Inflammatory macrophage treated with lipopolysaccharide for 4 hours (primary cell): ENCODE measurements at places on chromosomes 7 and 10.

GRCh38 chr7:14389595-14389994, 400.1 kb upstream of the ETV1 start:
- no peak for DNase-seq

DNA sequence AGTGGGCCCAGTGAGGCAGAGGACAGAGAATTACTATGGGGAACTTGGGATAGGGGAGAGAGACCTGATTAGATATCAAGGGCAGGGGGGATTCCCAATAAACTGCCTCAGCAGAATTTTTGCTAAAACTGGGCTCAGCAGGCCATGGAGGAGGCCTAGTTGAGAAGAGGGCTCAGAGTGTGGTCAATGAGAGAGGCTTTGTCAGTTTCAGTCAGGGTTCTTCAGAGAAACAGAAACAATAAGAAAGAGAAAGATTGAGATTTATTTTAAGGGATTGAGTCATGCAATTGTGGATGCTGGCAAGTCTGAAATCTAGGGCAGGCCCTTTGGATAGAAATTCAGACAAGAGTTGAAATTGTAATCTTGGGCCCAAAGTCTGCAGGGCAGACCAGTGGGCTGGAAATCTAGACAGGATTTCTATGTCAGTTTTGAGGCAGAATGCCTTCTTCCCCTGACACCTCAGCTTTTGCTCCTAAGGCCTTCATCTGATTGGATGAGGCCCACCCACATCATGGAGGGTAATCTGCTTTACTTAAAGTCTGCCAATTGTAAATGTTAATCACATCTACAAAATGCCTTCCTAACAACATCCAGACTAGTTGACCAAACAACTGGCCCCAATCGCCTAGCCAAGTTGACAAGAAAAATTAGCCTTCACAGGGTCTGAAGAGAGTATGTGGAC, 33.5 kb upstream of the CCSER2 start:
- DNase-seq = peak; percentile 64

GRCh38 chr10:132942101-132943057, at the start of gene CFAP46:
TSS of gene CFAP46 (minus strand) at chr10:132942570. CDS start at chr10:132942484, 86 bp downstream.
- DNase-seq = peak; percentile 30

GRCh38 chr7:148982654-148983199, 45.6 kb downstream of the PDIA4 start:
- DNase-seq = peak; percentile 34

- DNase-seq = no peak
Measured at GRCh38 chr7:45897042-45897690, 8.9 kb downstream of the IGFBP1 start.

DNA sequence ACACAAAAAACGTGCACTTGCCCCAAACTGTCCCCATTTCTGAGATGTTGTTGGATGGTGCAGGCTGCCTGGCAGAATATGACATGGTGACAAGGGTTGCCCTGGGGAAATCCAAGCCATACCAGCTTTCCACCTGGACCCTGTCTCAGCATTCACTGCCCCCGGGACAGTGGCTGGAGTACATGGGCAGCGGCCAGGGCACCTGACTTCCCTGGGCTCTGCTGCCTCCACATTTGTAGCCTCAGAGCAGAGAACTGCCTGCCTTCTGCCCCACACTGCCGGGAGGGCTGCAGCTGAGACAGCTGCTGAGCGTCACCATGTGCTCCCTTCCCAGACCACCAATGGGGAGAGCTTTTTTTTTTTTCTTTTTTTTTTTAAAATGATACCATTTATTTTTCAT, 222.9 kb upstream of the ZNF32 start:
- DNase-seq = no peak

DNA sequence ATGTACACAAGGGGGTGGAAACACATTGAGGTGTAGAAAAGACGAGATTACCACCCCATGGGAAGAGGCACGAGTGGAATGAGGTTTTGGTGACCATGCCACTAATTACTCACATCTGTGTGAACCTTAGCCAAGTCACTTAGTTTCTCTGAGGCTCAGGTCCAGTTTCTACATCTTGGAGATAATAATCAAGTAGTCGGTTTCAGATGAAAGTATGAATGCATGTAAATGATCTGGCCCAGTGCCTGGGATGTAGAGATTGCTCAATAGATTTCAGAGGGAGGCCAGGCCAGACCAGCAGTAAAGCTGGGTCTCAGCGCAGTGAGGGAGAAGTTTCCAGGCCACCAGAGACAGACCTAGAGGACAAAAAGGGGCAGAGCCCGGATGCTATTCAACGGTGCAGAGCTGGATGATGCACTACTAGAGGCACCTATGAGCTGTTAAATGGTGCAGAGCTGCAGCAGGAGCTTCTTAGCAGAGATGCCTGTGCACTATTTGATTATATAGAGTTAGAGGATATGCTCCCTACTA, 725.1 kb downstream of the GRID1 start:
- no peak for DNase-seq

DNA sequence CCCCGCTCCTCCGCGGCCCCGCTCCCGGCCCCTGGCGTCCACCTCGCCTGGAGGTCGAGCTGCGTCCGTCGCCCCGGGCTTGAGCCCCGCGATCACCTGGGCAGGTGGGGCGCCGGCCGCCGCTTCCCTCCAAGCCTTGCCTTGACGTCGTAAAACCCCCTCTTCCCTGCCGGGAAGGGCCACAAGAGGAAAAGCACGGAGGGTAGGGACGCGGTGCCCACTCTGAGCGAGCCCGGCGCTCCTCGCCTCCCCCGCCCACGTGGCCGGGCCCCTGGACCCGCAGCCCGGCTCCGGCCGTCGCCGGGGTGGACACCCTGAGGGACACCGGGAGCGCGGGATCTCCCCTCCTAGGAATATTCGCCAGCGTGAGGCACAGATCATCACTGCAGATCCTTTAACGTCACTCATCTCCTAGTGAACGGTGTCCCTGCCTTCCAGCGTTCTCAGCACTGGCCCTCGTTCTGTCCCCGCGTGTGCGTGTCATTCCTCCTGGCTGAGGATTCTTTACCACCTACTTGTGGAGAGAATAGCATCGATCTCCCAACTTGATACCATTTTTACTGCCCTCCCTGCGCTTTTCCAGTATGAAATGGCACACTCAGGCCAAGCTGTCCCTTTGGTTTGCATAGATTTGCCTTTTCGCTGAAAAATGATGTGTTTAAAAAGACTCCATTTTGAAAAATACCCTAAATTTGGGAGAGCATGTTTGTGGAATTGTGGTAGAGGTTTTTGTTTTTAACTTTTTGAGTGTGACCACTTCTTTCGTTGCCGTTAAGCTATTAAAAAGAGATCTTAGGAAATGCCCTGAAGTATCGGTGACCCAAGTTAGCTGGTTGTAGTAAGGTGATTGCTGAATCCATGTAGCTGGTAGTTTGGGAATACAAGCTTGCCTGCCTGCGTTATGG, 649 bp downstream of the ACTR3B start:
- DNase-seq = peak; percentile 24

DNA sequence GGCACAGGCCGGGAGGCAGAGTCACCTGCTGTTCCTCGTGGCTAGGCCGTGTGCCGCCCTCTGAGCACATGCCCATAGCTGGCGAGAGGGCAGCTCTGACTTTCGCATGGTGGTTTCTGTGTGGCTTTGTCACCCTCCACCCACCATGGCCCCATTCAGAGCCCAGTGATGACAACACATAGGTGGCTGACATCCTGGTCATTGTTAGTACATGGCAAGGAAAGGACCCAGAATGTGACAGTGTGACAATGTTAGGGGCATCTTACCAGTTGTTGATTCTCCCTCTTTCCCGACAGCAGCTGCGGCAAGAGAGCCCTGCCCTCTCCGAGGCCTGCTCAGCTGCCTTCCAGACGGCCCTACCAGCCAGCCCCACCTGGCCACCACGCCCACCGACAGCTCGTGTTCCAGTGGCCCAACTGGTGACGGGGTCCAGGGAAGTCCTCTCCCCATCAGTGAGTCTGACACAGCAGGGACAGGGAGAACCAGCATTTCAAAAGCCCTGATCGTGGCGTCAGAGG, 52.2 kb downstream of the ZNF467 start:
- no peak for DNase-seq

DNA sequence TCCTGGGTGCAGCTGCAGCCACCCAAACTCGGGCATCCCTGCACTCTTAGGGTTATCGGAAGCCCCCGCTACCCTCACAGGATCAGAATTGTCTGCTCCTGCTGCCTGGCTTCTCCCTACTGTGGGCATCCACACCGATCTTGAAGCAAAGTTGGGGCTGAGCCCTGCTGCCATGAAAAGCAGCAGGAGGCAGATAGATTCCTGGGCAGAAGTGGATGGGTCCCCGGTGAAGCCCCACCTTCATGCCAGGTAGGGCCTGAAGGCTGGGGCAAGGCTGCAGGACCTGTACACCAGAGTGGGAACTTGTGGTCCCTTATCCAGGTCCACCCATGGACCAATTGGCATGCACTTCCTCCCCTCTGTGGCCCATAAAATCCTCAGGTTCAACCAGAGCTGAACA, 922.6 kb upstream of the KCND2 start:
- DNase-seq = no peak

DNA sequence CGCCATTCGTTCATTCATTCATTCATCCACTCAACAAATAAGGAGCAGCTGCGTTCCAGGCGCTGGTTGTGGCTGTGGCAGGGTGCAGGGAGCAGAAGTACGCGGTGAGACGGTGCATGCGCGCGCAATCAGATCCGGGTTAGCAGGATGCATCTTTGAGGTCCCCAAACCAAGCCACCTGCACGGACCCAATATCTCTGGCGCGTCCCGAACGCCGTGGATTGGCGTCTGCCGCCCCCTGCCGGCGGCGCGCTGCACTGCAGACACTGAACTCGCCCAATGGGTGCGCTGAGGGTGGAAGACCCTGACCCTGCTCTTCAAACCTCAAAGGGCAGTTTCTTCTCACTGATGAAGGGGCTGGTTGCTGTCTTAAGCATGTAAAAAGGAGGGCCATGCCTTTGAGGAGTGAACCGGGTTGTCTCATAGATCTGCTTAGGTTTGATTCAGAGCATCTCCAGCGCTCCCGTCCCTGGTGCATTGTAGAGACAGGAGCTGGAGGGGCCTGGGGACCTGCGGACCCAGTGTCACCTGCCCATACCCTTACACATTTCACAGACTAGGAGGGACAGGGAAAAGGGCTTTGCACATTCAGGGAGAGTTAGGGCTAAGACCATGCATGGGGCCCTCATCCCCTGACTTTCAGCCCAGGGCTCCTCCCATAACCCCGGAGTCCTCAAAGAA, 102.5 kb downstream of the RAMP3 start:
- peak; percentile 26 for DNase-seq

DNA sequence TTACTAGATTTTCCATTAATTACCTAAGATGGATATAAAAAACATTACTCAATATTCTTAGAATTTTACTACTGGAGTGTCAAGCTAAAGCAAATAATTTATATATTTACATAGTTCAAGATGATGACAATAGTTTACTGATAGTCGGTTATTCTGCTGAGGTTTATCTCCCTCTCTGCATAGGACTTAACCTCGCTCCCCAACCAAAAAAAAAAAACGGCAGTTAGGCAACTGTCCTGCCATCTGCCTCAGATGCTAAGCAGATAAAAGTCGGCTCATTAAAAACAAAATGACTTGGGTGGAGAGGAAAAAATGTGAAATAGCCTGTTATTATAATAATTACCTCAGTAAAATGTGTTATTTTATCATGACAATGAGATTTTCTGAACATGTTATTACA, 14.0 kb upstream of the ITGB8 start:
- no peak for DNase-seq

DNA sequence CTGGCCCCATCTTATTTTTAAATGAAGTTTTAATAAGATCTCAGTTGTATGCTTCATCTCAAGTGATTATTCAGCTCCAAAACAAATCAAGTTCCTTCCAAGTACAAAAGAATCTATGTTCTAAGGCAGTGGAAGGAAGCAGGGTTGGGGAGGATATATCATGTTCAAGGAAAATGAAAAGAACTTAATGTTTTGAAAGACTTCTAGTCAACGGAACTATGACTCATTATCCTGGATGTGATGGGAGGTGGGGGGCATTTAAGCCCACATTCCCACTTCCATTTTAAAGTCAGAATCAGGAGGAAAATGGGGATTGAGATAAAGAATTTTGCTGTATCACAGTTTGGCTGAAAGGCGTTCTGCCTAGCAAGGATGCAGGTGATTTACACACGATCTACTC, 59.4 kb downstream of the FANK1 start:
- no peak for DNase-seq

DNA sequence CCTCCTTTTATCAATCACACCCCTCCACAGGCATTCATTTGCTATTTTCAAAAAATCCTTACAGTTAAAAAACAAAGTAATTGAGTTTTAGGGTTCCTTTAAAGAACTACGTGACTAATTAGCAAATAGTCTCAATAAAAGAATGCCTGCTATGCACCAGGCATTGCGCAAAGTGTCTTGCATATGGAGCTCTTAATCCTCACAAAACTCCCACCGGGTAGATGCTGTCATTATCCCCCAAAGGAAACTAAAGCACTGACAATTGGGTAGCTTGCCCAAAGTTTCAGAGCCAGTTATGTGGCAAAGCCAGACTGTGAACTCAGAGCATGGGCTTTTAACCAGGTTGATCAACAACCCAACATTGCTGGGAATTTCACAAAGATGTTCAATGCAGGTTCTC, 305.7 kb downstream of the ELMO1 start:
- DNase-seq = no peak

GRCh38 chr7:49327155-49327554, 402.8 kb downstream of the CDC14C start:
- DNase-seq = no peak

DNA sequence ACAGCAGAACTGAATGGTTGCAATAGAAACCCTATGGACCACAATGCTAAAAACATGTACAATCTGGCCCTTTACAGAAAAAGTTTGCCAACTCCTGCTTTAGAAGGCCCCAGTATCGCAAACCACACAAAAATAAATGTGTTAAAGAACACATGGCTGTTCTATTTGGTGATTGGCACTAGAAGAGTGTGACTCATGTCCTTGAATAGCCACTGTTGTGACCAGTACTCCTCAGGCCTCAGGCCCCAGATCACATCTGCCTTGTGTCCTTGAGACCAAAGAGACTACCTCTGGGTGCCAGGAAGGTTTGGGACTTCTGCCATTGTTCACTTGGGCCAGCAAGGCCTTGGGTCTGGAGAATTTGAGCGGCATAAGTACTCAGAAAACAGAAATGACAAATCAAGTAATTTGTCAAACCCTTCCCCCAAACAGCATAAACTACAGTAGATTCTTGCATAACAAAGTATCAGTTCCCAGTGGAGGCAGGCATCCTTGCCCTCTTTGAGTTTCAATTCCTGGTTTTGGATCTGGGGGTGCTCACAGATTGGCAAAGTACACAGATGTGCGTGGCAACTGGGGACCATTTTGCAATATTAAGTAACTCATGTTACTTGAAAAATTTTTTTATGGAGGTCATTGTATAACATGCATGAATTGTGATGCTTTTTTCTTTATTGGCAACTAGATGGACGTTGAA, 50.2 kb downstream of the MTURN start:
- peak; percentile 98 for DNase-seq

DNA sequence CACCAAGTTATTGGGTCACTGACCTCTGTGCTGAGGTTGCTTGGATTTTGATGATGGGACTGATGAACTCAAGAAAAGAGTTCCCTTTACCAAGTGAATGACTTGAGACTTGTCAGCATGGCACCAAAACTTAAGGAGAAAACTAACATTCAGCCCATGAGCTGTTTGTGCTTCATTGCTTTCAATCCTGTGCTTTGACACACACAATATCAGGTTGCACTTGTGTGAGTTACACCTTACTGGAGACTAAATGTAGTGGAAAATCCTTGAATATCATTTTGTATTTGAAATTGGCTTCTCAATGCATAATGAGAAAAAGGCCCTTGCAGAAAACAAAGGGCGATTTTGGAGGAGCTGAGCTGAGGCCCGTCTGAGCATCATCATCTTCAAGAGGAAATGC, 2.7 kb downstream of the BAG3 start:
- DNase-seq = no peak
